Thyroid gland (tissue), 4 donors: ENCODE measurements at places on chromosomes 1 and 21. TPM values are rescaled to one million over a fixed set of nuclear protein-coding genes. Genes with fewer than 3 reads are reported as not detected.

- no peak for DNase-seq
These were observed 104.8 kb upstream of the IPO9 start for GRCh38 chr1:201724039-201724765.

DNA sequence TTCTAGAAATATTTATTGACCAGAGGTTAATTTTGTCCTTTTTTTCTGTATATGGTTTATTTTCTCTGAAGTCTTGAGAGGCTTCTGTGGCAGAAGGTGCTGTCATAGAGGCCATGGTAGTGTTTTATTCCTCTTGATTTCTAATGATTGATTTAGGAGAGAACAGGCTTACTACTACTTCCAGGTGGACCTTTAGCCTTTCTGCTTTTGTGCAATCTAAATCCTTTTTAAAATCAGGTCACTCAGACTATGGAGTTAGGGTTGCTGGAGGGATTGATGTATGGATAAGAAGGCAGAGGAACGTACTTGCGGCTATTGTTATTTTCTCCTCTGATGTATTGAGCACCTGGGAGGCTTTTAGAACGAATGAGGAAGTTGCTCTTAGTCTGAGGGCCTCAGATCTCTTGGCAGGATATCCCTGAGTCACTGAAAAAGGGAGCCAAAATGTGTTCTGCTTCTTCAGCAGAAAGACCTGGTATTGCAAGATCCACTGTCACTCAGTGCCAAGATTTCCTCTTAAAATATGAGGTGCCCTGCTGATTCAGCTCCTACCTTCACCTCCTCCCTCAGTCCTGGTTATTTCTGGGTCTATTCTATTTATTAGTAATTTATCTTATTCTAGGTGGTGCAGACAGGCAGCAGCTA is 277.4 kb downstream of the ZNF648 start:
- DNase-seq: peak; percentile 31

- peak; percentile 71 for DNase-seq
These were observed 10.4 kb downstream of the JUN start for GRCh38 chr1:58773406-58773840.

DNA sequence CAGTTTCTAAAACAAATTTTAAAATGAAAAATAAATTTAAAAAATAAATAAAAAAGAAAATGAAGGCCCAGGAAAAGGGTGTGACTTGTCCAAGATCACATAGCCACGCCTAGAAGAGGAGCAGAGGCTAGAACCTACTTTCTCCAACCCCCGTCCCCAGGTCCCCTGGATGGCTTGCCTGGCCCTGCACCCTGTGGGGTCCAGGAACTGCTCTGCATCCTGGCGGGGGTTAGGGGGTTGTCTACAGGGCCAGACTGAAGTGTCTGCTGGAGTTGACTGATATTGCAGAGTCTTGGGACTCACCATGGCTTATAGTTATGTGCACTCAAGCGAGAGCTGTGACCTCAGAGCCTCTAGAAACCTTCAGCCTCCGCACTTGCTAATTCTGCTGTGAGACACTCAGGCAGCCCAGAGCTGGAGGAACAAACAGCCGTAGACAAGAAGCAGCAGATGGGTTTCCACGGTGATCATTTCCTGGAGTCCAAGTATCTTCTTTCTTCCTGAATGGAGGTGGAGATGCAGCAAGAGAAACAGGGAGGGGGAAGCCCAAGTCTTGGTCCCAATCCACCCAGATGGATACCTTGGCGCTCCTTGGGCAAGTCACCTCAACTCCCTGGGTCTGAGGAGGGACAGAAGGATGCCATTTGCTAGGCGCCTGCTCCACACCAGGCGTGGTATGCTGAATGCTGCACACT is 5.2 kb upstream of the EXTL1 start:
- no peak for DNase-seq

- no peak for DNase-seq
These were observed 137.3 kb upstream of the GJB5 start for GRCh38 chr1:34617321-34618118.

- no peak for DNase-seq
These were observed 6.2 kb downstream of the ADAMTSL4 start for GRCh38 chr1:150555198-150555970.

DNA sequence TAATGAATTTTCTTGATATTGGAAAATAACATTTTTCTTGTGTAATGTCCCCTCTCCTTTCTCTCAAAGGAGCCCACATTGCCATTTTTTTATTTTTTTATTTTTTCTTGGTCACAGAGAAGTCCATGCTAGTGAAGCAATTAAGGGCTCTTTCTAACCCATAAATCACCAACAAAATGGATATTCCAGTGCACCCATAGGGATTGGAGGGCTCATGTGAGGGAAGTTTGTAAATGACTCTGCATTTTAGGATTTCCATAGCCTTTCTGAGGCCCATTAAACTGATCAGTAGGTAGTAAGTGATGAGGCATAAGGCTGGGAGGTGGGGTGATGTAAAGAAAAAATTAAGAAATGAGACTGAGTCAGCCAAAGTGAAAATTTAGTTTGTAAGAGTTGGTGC is 55.9 kb upstream of the JAK1 start:
- no peak for DNase-seq

DNA sequence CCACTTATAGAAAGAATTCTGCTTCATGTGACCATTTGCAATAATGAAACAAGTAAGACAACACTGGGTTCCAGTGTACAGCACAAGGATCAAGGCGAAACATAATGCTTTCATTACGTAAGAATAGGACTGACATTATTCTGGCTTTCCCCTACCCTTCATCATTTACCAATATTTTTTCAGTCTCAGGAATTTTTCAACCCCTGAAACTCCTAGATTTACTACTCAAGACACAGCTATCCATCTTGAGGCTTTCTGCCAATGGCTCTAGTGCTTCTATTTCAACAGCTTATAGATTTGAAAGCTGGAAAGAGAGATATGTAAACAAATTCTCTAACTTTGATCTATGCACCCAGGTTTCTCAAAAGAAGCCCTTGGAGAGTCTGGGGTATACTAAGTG is 48.4 kb downstream of the WLS start:
- no peak for DNase-seq

GRCh38 chr1:20401405-20402010 is 84.5 kb downstream of the CAMK2N1 start:
- DNase-seq: no peak

DNA sequence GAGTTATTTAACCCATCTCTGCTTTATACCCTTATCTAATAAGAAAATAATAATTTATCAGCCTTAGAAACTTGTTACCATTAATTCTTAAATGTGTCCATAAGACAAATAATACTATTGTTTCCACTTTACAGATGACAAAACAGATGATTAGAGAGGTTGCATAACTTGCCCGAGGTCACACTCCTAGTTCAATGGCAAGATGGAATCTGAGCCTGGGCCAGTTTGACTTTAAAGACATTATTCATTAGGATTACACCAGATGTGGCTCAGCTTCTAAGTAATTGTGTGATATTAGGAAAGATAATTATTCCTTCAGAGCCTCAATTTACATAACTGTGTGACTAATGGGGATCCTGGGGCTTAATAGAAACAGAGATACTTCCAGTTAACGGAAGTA is 42.3 kb upstream of the KCNK2 start:
- no peak for DNase-seq

GRCh38 chr1:44513111-44513510 is 108.1 kb downstream of the RNF220 start:
- no peak for DNase-seq

DNA sequence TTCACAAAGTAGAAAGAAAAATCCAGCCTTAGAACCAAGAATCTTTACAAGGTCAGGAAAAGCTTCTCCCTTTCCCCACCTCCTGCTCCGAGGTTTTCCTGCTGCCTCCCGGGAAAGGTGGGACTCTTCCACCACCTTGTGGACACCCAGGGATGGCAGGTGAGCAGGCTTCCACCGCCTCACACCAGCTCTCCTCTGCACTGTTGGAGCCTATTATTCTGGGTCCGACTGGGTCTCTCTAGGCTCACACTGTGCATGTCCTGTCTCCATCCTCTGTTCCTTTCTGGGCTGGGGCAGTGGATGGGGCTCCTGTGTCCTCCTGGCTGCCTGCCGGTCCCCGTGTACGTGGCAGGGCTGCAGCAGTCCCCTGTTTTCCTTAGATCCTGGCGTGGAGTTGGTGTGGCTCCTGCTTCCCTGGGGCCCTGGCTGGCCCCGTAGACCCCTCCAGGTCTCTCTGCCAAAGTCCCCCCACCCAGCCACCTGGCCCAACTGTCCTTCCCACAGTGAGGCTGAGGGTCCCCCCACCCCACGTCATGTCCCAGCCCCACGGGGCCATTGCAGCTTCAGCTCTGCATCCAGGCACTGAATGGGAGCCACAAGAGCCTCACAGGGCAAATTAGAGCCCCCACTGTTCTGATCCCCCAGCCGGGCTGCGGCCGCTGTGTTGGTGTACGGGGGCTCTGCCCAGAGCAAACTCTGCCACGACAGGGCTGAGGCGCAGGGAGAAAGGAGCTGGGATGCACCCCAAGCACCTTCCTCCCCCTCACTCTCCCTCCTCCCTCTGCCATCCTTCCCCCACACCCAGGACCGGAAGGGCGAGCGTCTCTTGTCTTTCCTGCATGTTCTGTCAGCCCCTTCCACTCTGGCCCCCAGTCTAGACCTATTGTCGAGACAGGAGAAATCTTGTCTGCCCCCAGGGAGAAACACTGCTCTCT is 3.3 kb upstream of the SLC45A1 start:
- DNase-seq: peak; percentile 81

DNA sequence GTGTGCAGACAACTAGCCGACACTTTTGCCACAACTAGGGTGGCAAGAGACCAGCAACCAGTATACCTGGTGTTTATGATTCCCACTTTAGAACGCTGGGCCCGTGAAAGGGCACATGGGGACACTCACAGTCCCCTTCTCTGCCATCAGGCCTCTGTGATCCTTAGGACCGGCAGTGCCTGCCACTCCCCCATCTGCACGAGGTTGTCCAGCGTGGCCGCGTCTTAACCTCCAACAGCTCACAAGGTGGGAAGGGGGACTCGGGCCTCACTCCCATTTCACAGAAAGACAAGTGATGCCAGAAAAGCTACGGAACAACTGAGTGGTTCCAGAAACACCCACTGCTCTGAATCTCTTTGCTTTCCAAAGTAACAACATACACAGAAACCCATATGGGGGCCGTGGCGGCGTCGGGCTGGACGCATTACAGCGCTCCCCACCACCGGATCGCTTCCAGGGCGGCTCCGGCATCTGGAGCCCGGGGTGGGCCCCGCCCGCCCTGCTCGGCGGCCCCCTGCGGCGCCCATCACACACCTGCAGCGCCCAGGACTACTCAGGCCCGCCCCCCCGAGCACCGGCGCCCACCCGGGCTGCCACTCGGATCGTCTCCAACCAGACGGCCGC is 1.0 kb downstream of the ZNF496 start:
- DNase-seq: no peak

DNA sequence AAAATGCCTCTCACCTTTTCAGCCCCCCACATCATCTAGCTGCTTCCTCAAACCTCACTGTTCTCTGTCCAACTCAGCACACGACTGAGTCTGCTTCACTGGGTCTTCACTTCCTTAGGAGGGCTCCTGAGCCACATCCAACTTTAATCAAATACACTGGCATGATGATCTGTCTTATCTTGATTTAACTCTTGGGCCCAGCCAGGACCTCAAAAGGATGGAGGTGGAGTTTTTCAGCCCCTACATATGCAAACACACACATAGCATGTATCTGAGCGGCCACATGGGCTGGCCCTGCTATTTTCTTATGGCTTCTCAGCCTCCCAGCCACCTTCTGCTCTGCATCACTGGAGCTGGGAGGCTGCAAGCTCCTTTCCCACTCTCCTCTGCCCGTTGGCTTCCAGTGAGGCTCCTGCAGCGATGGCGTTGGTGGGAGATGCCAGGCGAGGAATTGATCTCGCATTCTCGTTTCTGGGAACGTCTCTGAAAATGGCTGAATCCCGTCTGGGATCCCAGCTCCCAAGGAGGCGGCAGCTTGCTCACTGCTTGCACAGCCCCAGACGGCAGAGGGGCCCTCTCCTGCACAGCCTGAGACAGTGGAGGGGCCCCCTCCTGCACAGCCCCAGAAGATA is 1.8 kb upstream of the PRXL2B start:
- no peak for DNase-seq

DNA sequence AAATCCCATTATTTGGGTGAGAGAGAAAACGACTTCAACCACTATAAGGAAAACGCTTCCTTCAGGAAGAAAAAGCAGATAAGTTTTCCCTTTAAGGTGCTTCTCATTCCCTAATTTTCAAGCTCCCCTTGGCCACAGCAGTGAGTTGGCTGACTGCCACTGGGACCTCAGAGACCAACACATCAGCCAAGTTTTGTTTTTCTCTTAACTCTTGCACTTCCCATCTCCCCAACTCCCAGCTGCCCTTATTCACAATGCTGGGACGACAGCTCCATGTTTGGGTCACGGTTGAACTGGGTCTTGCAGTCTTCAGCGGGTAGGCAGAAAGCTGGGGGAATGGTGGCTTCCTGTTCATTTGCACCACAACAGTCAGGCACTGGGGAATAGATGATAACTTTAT is 18.9 kb downstream of the SGIP1 start:
- peak; percentile 63 for DNase-seq

- DNase-seq: no peak
These were observed 123.6 kb downstream of the MIS18A start for GRCh38 chr21:32155226-32155625.

- DNase-seq: no peak
These were observed 71.4 kb upstream of the GCLM start for GRCh38 chr1:93980320-93981273.

- DNase-seq: no peak
These were observed 12.3 kb upstream of the RGS4 start for GRCh38 chr1:163056831-163057230.

DNA sequence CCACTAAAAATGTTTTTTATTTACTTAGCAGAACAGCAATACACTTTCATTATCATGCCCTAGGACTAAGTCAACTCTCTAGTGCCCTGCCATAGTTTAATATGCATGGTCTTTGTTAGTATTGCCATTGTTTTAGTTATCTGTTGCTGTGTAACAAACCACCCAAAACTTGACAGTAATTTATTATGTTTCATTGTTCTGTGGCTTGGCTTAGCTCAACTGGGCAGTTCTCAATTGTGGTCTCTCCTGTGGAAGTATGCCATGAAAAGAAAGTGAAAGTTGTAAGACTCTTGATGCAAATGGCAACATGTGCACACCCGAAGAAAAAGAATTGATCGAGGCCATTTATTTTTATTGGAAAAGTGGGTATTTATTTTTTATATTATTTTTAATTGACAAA is 206.3 kb upstream of the KCTD3 start:
- DNase-seq: no peak

TNFRSF8 gene
- total RNA-seq: not detected

EPHX1 gene
- 533 TPM for total RNA-seq

DYRK3 gene
- 14.5 TPM for total RNA-seq

PDZK1 gene
- 0.29 TPM for total RNA-seq

RGS7 gene
- total RNA-seq: not detected

DDR2 gene
- total RNA-seq: 49.0 TPM

TFAP2E gene
- total RNA-seq: not detected

AQP10 gene
- total RNA-seq: not detected

RGS16 gene
- 35.7 TPM for total RNA-seq
